ENCODE measurements at places on chromosomes 3 and 15.

DNA sequence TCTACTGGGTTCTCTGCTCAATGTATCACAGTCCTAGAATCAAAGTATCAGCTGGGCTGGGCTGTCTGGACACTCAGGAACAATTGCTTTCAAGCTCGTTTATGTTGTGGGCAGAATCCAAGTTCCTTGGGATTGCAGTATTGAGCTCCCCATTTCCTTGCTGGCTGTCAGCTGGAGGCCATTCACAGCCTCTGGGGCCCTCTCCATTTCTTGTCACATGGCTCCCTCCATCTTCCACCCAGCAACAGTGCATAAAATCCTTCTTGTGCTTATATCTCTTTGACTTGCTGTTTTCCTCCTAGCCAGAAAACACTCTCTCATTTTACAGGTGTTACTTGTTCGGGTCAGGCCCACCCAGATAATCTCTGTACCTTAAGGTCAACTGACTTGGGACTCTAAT, 363.5 kb downstream of the IGSF11 start:
- DNase-seq = no peak

DNA sequence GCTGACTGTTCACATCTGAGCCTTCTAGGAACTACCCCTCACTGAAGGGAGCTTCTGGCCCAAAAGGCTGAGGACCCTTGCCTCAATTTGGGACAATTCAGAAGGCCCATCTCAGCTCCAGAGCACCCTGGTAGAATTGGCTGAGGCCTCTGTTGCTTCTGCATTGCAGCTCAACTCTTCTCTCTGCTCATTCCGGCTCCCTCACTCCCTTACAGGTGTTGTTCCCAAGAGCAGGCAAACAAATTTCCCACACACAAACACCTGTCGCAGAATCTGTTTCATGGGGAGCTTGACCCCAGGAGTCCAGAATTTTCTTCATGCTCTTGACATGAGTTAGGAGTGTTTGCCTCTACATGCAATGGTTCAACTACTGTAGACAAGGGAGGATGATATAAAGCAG, 78.7 kb downstream of the CRYGS start:
- no peak for DNase-seq

DNA sequence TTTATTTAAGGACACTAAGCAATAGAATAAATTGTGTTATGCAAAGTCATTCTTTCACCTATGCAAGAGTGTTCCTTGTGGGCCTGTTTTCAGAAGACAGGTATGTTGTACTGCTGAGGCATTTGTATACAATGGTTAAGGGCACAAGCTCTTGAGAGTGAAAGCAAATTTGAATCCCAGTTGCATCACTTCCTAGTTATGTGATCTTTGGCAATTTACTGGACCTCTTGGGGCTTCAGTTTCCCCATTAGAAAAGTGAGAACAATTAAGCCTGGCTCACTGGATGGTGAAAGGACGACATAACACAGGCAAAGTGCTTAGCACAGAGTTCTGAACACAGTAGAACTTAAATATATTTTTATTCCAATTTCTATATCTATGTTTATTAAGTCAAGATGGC, 117.4 kb downstream of the EFHB start:
- no peak for DNase-seq

- DNase-seq = peak; percentile 3
These were observed 80.6 kb downstream of the ADAMTSL3 start for GRCh38 chr15:83734487-83734886.

DNA sequence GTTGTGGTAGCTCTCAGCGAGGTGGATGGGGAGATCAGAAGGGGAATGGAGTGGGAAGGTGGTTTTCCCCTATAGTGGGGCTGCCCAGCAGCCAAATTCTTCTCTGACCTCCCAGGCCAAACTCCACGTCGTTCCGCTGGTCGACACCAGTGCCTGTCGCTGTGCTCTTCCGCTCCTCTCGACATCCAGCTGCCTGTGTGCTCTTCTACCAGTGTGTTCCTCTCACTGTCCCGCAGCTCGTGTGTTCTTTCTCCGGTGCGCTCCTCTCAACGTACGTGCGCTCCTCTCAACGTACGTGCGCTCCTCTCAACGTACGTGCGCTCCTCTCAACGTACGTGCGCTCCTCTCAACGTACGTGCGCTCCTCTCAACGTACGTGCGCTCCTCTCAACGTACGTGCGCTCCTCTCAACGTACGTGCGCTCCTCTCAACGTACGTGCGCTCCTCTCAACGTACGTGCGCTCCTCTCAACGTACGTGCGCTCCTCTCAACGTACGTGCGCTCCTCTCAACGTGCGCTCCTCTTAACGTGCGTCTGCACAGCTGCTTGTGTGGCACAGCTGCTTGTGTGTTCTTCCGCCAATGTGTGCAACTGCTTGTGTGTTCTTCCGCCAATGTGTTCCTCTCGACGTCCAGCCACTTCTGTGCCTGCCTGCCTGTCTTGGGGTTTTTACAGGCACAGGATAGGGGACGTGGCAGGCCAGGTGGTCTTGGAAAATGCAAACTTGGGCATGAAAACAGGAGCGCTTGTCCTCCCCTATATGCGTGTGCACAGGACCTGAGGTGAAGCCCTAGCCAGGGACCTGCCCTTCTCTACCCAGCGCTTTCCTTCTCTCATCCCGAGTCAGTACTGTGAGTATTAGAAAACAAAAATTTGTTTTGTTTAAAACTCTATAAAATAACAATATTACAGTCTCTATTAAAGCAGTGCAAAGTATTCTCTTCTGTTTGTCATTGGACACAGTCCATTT, 991.1 kb downstream of the GBE1 start:
- DNase-seq = no peak

DNA sequence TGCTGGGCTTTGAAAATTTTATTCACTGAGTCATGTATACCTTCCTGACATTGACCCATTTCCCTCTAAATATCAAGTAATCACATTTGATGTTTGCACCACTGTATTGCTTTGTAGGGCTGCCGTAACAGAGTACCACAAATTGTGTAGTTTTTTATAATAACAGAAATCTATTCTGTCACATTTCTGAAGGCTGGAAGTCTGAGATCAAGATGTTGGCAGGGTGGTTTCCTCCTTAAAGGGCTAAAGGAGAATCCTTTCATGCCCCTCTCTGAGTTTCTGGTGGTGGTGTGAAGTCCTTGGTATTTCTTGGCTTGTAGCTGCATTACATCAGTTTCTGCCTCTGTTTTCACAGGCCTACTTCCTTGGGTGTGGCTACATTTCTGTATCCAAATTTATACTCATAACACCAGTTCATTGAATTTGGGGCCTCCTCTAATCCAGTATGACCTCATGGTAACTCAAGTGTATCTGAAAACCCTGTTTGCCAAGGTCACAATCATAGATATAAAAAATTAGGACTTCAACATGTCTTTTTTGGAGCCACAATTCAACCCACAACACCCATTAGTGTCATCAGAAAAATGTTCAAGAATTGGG, 29.1 kb upstream of the ST6GAL1 start:
- no peak for DNase-seq

GRCh38 chr3:117919621-117920020, 1115.0 kb downstream of the IGSF11 start:
- no peak for DNase-seq

DNA sequence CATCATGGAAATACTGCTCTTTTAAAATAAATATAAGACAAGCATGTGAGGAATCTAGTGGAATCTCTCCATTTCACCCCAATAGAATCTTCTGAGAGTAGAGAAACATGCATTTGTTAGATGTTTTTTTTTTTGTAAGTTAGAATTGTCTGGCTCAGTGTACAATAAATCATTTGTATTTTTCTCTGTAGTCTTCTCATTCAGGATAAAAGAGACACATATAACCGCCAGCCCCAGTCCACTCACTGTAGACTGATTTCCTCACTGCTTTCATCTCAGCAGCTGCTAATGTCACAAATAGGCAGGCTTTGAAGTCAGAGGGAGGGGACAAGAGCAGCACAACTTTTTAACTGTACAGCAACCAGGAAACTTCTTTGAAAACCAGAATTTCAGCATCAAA, 140.2 kb upstream of the RBMS3 start:
- no peak for DNase-seq

Data from Caco-2 (cell line).